Activated naive CD8-positive, alpha-beta T cell treated with anti-CD3 and anti-CD28 coated beads, Interleukin-2, amount 10 ng/mL, durations not matched to agents 7 days and 5 days (primary cell): ENCODE measurements at places on chromosomes 2 and 18.

DNA sequence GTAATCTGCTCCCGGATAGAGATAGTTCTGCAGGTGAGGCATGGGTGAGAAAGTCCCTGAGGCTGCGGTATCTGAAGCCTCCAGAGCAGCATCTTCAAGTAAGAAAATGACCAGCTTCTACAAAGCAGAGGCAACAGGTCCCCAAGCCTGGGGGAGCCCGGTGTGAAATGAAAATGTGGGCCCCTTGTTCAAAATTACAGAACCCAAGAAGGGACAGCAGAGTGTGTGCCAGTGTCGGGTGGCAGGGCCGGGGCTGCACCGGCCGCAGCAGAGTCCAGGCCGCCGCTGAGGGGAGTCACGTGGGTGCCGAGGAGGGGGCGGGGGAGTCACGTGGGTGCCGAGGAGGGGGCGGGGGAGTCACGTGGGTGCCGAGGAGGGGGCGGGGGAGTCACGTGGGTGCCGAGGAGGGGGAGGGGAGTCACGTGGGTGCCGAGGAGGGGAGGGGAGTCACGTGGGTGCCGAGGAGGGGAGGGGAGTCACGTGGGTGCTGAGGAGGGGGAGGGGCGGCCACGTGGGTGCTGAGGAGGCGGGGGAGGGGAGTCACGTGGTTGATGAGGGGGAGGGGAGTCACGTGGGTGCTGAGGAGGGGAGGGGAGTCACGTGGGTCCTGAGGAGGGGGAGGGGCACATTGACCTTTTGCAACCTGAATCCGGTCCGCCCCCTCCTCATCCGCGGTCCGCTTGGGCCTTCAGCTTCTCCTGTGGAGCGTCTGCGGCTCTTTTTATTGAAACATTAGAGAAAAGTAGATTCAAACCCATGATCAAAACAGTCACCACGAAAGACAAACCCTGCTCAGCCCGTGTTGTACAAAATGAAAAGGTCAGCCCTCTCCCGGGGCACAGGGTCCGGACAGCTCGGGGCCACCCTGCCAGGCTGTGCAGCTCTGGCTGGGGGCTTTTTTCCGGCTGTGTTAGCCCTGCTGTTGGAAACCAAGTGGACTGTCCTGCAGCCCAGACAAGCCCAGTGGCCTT is 10.4 kb downstream of the COLEC11 start:
- DNase-seq, result peak; percentile 64

- no peak for DNase-seq
Measured at GRCh38 chr2:53827398-53828175, 32.2 kb downstream of the GPR75 start.

- DNase-seq, result no peak
Measured at GRCh38 chr2:133421516-133422324, 146.5 kb downstream of the NCKAP5 start.

- DNase-seq, result no peak
Measured at GRCh38 chr2:224449212-224450147, 47.6 kb upstream of the FAM124B start.

- no peak for DNase-seq
Measured at GRCh38 chr2:171966235-171966634, 33.5 kb upstream of the METAP1D start.

DNA sequence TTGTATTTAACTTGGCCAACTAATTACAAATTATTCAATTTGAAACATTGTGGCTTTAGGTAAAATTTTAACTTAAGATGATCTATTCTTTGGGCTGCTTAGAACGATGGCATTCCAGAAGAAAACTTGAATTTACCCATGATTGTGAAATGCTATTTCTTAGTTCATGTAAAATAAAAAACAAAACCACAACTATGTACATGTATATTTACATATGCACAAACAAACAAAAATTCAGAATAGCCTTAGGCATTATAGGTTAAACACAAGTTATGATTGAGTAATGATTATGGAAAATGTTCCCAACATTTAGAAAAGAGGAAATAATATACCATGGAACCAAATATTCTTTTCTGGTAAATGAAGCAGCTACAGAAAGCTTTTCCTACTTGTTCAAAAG is 3.5 kb upstream of the SMCHD1 start:
- no peak for DNase-seq

- DNase-seq, result no peak
Measured at GRCh38 chr2:86697551-86698104, 22.5 kb upstream of the RMND5A start.

- DNase-seq, result no peak
Measured at GRCh38 chr18:49170925-49171505, 220.2 kb upstream of the SMAD7 start.

DNA sequence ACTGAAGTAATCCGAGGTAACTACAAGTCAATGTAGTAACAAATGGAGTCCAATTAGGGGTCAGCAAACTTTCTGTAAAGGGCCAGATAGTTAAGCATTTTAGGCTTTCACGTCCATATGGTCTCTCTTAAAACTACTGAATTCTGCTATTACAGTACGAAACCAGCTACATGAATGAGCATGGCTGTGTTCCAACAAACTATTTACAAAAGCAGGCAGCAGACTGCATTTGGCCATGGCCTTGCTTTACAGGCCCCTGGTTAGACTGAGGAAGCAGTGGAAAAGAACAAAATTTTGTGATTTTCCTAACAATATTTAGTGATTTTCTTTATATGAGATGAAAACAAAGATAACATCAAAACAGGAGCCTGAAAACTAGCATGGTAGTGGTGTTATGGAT is 64.0 kb downstream of the RTN4 start:
- no peak for DNase-seq

- DNase-seq, result no peak
Measured at GRCh38 chr18:57970356-57971095, 73.5 kb upstream of the NEDD4L start.

GRCh38 chr2:126792993-126793392 is 105.7 kb upstream of the TEX51 start:
- no peak for DNase-seq

DNA sequence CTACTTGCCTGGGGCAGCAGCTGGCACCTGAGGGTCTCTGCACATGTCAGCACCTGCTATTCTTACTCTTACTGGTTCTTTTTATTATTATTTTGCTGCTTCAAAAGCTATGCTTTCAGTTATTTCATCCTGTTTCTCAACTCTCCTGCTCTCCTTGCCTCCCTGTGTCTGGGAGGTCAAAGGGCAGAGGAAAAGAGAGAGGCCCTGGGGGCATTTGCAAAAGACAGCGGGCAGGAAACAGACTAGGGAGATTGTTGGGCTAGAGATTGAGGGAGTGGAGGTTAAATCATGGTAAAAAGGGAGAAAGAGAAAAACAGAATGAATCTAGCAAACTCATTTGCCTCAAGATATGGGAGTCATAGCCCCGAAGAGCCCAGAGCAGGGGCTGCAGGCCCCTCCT is 21.1 kb upstream of the RPL31 start:
- DNase-seq, result no peak

DNA sequence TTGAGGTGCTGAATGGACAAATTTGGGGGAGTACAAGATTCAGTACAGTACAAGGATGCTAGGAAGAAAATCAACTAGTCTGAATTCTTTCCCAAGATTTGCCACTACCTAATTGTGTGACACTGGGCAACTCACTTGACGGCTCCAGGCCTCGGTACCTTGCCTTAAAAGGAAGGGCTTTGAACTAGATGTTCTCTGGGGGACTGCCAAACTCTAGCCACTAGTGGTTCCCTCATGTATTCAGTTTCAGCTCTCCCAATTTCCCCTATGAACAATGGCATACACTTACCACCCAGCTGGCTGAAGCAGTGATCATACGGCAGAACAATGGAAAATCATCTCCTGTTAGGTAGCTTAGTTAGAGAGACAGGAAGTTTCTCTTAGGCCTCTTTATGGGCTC is 73.4 kb downstream of the VWC2L start:
- no peak for DNase-seq

GRCh38 chr2:218517434-218518206 is 50.5 kb downstream of the USP37 start:
- DNase-seq, result no peak

GRCh38 chr18:54975598-54975997 is 16.3 kb upstream of the CCDC68 start:
- DNase-seq, result no peak

- peak; percentile 60 for DNase-seq
Measured at GRCh38 chr2:162317861-162318327, 590 bp downstream of the IFIH1 start.

GRCh38 chr2:31957354-31958139 is 53.3 kb downstream of the MEMO1 start:
- no peak for DNase-seq

- no peak for DNase-seq
Measured at GRCh38 chr2:166084301-166084700, 43.5 kb downstream of the SCN1A start.

GRCh38 chr18:36895606-36896005 is 66.7 kb downstream of the KIAA1328 start:
- DNase-seq, result no peak
